ENCODE measurements at places on chromosomes 7 and 10.

- DNase-seq, result no peak
These were observed 6.2 kb downstream of the SFR1 start for GRCh38 chr10:104128214-104128613.

DNA sequence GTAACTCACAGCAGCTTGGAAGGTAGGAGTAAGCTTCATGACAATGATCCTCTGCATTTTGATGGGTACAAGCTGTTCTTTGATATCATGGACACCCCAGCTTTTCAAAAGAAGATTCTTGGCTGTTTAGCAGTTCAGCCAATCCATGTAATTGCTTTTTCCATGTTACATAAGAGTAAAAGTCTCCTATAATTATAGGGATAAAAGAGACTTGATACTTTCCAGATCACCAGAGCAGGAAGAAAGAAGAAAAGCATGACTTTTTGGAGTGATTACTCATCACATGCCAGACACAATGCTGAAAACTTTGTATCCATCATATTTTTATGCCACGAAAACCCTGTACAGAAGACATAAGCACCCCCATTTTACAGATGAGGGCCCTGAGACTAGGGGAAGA lies 1049.7 kb downstream of the NRG3 start:
- no peak for DNase-seq

DNA sequence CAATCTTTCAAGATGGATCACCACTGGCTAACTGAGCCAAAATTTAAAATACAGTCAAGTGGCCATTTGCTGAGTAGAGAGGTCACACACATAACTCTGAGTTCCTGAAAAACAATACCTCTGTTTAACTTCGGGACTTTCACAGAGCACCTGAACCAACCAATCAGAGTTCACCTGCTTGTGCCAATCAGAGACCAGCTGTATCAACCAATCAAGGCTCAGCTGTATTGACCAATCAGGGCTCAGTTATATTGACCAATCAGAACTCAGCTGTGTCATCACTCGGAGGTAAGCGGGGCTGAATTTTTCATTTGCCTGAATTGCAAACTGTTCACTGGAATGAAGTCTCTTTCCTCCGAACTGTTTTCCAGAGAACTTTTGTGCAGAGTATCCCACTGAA lies 10.0 kb upstream of the CPXM2 start:
- DNase-seq, result no peak

- DNase-seq, result no peak
These were observed 185.8 kb upstream of the PRSS1 start for GRCh38 chr7:142563470-142563869.

GRCh38 chr10:11882646-11883375 lies 59.7 kb downstream of the PROSER2 start:
- no peak for DNase-seq

Data from cortex of kidney (tissue), 1 donor.